ENCODE measurements at places on chromosomes 2 and 18.

DNA sequence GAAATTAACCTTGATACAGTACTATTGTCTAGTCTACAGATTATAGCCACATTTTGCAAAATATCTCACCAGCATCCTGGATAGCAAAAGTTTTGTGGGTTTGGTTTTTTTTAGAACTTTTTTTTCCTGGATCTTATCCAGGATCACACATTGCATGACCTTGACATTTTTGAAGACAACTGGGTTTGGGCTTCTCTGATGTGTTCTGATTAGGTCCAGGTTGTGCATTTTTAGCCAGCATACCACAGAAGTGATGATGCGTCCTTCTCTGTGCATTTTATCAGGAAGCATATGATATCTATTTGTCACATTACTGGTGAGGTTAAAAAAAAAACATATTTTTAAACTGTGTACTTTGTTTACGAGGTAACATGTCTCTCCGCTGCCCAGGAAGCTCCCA is 221.0 kb upstream of the OSR1 start:
- DNase-seq: no peak

DNA sequence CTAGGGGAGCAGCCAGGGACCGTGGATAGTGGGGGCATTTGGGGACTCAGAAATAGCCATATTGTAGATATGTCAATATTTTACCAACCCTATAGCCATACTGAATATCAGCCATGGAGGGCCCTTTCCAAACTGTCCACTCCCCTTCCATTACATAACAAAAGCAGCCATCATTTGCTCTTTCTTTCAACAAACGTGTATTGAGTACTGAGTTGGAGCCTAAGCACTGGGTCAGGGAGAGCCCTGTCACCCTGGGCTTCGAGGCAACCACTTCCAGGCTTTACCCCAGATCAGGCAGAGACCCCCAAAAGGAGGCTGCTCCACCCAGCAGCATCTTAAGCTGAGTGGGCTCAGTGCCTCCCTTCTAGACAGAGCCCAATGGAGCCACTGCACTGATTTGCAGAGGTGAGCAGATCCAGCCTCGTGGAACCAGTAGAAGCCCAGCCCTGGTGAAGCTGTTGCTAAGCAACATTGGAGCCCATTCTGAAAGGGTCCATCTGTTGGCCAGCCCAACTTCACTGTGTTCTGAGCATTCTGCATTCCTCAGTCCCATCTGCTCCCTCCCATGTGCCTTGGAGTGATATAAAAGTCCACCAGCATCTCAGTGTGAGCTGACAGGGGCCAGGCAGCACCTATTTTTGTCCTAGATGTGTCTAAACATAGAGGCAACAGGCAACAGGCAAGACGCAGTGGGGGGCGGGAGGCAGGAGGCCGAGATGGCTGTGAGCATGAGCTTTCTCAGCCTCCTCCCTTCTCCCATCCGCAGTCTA is 112.1 kb downstream of the PLB1 start:
- no peak for DNase-seq

DNA sequence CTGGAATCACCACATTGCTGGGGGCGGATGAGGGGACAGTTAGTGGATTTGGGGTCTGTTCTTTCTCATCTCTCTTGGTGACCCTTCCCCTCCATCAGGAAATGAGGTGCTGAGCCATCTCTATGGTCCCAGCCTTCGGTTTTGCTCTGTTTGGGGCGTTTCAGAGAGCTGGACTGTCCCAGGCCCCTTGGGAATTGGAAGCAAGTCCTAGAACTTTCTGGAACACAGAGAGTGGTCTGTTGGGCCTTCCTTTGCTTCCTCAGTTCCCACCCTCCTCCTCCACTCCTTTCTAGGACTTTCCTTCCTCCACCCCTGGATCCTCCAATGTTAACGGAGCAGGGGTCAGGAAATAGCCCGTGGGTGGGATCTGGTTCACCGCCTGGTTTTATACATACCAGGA is 17.0 kb downstream of the RRM2 start:
- DNase-seq: no peak

DNA sequence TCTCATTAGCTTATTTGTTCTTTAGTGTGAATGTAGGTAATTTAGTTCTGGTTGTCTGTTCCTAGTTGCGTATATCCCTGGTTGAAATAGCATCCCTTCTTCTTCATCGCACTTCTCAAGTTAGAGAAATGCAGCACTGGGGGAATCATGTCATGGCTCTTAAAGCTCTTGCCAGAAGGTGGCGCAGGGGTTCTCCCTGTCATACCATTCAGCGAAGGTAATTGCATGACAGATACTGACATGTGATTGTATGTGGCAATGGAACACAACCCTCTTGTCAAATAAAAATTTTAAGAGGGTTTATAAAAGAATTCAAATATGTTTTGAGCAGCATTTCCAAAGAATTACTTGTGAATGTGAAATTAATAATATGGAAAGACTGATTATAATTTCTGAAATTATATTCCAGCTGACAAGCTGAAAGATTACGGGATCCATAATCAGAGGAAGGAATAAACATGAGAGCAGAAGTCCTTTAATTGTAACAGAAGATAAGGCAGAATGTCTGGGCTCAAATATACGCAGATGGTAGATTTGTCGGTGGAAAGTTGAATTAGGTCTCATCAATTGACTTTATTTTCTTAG is 411.7 kb downstream of the DSEL start:
- DNase-seq: no peak

- no peak for DNase-seq
Measured at GRCh38 chr2:25760297-25760696, 86.9 kb upstream of the DTNB start.

DNA sequence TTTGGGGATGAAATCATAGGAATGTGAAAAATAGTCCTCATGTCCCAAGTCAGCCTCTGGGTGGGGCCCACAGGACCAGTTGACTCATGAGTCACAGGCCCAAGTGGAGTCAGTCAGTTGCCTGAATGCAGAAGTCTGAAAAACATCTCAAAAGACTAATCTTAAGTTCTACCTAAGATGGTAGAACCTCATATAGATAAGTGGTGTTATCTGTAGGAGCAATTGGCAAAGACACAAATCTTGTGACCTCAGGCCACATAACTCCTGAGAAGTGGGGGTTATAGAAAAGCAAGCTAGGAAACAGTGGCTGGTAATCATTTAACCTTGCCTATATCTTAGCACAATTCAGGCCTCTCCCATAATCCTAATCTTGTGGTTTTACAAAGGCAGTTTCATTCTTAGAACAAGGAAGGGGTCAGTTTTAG is 257.1 kb upstream of the SPOPL start:
- no peak for DNase-seq

DNA sequence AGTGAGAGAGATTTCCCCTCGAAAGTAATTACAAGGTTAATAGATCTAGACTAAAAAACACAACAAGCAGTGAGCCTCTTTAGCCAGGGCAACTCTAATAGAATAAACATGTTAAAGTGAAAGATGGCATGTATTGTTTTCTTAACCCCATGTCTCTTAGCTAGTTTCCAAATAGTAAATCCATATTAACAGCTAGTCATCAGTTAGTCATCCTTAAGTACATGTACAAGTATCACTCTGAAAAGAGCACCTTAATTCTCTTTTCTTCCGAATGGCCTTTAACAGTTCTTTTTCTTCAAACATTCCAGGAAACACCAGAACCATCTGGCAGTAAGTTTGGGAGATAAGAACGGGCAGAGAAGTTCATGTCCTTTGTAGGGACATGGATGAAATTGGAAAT is 1480.0 kb downstream of the LRP1B start:
- DNase-seq: no peak

DNA sequence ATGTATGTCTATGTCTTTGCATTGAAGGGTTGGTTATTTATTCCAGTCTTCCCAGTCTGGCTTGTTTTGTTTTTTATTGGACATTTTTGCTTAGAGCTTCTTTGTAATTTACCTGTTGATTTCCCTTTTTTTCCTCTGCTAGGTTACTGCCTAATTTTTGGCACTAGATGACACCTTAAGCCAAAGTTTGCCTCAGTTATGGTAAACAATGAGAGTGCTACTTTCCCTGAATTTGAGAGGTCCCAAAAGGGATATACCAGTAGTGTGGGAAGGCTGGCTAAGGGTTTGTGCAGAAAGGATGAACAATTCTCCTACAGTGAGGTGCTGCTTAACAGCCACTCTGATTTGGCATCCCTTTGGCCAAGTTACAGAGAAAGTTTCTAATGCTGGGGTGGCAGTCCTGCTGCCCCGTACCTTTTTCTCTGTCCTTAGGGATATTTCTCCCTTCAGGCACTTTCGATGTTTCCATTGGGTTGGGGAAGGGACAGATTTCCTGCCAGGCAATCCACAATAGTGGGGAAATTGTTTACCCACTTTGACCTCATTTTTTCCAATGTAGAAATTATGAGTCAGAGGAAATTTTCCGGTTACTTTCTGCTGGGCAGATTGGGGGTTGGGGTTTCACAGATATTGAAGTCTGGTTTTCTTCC is 354.9 kb downstream of the PTPRM start:
- DNase-seq: no peak

DNA sequence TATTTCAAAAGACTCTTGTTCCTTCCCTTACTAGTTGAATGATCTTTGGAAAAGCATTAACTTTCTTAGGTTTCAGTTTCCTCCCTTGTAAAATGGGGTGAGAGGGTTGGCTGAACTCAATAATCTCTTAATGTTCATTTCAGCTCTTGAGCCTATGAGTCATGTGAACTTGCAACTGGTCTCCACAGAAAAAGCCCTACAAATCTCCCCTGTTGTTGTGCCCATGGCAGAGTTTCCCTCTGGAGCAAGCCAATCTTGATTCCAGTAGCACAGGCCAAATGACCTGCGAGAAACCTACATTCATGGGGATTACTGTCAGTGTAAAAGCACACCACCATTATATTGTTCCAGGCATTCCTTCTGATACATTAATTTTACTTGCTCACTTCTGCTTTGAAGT is 388.9 kb downstream of the ALK start:
- DNase-seq: no peak
